ENCODE measurements at places on chromosomes 6 and 20.
A peak's percentile ranks its signal among the peaks of the same experiment; 100 is the strongest.

DNA sequence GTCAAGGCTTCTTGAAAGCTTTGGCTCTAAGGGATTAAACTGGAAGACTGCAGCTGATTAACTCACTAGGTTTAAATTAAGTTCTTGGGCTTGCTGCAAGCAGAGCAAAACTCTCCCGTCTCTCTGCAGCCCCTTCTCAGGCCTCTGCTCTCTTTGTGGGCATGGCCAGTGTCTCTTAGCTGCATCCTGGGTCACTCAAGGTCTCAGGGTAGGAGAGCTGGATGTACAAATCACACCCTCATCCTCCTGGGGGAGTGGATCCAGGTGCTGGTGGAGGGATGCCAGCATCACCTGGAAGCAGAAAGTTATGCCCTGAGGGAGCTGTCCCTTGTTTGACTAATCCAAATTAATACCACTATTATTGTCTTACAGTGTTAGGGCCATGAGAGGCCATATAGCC is 35.8 kb downstream of the GCM1 start:
- DNase-seq, result no peak

GRCh38 chr6:37971266-37971665 is 151.7 kb downstream of the ZFAND3 start:
- DNase-seq, result no peak

- DNase-seq, result no peak
Observed at GRCh38 chr20:54549658-54550326, 74.4 kb downstream of the DOK5 start.

GRCh38 chr6:37306624-37307222 is 47.1 kb upstream of the RNF8 start:
- DNase-seq, result no peak

GRCh38 chr20:13422637-13423036 is 201.6 kb downstream of the ISM1 start:
- DNase-seq, result no peak

GRCh38 chr6:27216874-27217273 is 30.6 kb upstream of the PRSS16 start:
- no peak for DNase-seq

DNA sequence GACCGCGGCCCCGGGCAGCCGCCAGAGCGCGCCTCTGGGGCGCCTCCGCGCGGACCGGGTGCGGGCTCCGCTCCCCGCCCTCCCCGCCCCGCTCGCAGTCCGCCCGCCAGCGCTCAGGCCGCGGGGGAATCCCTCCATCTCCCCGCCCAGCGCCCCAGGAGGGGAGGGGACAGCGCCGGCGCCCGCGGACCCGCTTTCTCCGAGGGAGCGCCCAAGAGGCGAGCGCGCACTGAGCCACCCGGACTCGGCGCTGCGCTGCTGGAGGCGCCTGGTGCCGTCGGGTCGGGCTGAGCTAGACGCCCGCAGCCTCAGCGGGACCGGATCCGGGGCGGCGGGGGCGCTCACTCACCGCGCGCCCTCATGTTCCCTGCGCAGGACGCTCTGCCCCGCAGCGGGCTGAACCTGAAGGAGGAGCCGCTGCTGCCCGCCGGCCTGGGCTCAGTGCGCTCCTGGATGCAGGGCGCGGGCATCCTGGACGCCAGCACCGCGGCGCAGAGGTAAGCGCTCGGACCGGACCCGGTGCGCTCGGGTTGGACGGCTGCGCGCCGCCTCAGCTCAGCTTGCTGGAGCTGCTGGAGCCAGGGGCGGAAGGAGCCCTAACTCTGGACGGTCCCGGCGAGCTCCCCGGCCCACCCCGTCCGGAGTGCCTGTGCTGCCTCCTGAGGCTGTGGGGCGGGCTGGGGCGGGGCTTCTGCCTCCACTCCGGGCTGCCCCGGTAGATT is 867 bp downstream of the EBF4 start:
- peak; percentile 43 for DNase-seq

- DNase-seq, result no peak
Observed at GRCh38 chr20:17616480-17617211, 46.8 kb downstream of the DSTN start.

DNA sequence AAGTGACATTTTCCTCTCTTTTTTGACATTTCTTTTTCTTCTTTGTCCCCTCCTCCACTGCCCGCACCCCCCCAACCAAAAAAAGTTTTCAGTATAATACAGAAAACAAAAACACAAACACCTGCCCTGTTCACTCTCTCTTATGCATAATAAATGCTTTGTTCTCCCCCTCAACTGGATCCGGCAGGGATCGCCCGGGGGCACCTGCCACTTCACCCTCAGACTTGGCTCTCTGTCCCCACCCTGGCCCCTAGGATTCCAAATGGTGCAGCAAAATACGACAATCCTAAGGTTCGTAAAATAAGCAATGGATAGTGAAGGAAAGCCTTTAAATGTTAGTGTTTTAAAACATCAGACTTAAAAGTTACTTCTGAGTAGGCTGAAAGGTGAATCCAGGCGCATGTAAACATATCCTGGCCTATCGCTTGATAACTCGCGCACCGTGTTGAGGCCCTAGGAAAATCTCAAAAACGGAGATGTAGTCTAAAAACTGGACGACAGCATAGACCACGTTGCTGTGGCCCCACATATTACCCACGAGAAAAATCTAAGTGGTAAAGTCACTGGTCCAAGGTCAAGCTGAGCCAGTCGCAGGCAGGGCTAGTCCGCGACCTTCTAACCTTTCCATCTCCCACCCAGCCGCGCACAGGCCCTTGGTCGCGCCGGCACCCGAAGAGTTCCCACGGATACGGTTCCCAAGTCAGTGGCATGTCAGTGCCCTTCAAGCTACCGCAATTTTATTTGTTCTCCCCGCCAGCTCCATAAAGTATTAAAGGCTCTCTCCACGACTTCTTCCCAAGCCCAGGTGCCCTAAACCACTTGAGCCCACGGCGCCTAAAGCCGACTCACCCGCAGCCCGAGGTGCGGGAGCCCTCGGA is 130.8 kb downstream of the OGFRL1 start:
- peak; percentile 14 for DNase-seq

Measured in anterior cingulate cortex (tissue), 58 donors.